Thyroid gland (tissue), 4 donors: ENCODE measurements at places on chromosomes 2 and 18. TPM values are rescaled to one million over a fixed set of nuclear protein-coding genes. Genes with fewer than 3 reads are reported as not detected.

BOLL gene
- total RNA-seq = not detected

CYP26B1 gene
- total RNA-seq = 24.2 TPM

KYNU gene
- 7.8 TPM for total RNA-seq

BOK gene
- total RNA-seq = 24.9 TPM

DNA sequence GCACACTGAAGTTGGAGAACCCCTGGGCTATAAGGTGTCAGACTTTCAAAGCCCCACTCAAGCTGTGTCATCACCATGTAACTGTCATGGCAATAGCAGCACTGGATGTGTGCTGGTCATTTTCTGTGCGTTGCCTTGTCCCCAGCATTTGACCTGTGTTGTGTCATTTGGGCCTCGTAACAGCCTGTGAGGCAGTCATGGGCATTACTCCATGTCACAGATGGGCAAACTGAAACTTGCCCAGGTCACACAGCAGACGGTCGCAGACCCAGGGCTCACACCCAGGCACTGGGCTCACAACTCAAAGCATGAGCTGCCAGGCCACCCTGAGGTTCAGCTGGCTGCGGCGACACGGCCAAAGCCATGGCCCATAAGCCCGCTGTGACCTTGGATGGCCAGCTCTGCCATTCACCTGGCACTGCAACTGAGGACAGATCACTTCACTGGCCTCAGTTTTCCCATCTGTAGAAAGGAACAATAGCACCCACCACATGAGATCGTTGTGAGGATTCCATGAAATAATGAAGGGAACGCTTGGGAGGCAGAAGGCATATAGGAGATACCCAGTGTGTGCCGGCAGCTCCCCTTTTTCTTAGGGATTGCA is 36.7 kb downstream of the INHBB start:
- H3K27ac ChIP-seq = no peak overlapping the region
- no peaks in the 10 kb centered on the region for H3K27me3 ChIP-seq
- H3K36me3 ChIP-seq = no peaks in the 10 kb centered on the region

GRCh38 chr18:73283032-73283431 is 415.2 kb upstream of the NETO1 start:
- H3K27me3 ChIP-seq = no peaks in the 10 kb centered on the region
- no peak overlapping the region for H3K27ac ChIP-seq
- H3K4me1 ChIP-seq = no peaks in the 10 kb centered on the region
- H3K4me3 ChIP-seq = no peak overlapping the region

DNA sequence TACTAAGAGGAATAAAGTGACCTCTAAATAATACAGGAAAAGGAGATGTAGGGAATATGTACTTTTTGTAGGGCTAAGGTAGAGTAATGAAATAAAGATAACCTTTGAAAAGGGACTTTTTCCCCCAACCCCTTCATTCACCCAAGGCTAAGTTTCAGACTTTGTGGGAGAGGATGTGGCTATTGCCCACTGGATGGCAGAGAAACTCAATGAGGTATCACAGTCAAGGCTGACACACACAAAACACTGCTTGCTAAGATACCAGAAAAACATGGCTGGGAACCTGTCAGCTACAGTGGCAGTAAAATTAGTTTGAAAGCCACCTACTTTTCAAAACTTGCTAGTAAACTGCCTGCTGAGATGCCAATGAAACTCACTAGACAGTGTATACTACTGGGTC is 158.8 kb upstream of the WDSUB1 start:
- H3K36me3 ChIP-seq = peaks cover 15% of the 10 kb centered on the region
- no peaks in the 10 kb centered on the region for H3K4me1 ChIP-seq
- H3K27ac ChIP-seq = no peak overlapping the region
- H3K27me3 ChIP-seq = no peaks in the 10 kb centered on the region
- H3K4me3 ChIP-seq = no peak overlapping the region

DNA sequence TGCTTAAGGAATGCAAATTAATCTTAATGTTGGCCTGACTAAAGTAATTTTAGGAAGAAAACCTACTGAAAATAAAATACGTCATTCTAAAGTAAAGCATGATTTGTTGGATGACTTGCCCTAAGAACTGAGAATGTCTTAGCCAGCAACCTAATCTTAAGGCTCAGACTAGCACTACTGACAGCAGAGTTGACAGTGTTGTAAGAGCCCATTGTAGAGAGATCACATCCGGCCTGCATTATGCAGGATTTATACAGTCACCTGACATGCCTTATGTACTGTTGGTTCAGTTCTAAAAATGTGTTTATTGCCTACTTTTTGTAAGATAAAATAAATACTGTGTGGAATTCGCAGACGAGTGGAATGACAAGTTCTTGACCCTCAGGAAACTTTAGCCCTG is 82.3 kb downstream of the TMEM185B start:
- DNase-seq = no peak
- H3K27me3 ChIP-seq = no peaks in the 10 kb centered on the region
- H3K4me3 ChIP-seq = no peak overlapping the region
